KBM-7 (cell line): ENCODE measurements at places on chromosomes 5 and 9.
A peak's percentile ranks its signal among the peaks of the same experiment; 100 is the strongest.

DNA sequence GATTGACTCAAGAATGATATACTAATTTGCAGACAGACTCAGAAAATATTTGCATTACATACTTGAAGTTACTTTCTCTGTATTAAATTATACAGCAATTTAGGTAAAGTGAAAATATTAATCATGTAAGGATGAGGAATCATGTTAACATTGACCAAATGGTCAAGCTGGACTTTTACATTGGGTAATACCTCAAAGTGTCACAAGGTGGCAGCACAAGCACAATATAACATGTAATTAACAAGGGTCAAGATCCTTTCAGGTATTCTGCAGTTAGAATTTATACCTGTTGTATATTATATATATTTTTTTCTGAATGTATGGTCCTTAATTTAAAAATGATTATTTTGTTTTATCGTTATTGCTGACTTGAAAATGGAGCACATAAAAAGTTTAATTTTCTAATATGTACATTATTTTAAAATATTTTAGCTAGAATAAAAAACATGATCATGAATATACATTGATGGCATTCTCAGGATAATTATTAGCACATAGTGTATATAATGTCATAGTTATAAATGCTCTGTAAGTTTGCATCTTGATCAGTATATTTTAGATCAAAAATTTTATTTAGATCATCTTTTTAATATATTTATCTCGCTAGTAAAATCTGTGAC is 8.6 kb downstream of the HAPLN1 start:
- peak; percentile 27 for DNase-seq

DNA sequence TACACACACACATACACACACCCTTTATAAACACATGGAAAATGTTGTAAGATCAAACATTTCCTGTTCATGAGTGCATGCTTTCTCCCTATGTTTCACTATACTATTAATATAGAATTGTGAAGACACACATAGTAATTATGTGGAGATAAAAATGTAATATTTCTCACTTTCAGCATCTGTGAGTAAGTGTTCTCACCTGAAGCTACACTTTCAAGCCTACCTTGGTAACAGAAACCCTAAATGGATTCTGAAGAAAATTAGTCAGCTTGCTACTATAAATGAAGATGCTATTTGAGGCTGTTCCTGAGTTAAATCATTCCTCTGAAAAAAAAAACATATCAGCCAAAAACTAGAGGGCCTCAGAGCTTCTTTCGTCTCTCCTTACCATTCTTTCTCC is 81.1 kb upstream of the GNA14 start:
- DNase-seq, result no peak

- DNase-seq, result no peak
Measured at GRCh38 chr5:154278186-154278585, 87.7 kb downstream of the GALNT10 start.

GRCh38 chr5:11468334-11469039 is 435.8 kb downstream of the CTNND2 start:
- DNase-seq, result no peak

- no peak for DNase-seq
Measured at GRCh38 chr5:14181299-14181968, 38.3 kb downstream of the TRIO start.

DNA sequence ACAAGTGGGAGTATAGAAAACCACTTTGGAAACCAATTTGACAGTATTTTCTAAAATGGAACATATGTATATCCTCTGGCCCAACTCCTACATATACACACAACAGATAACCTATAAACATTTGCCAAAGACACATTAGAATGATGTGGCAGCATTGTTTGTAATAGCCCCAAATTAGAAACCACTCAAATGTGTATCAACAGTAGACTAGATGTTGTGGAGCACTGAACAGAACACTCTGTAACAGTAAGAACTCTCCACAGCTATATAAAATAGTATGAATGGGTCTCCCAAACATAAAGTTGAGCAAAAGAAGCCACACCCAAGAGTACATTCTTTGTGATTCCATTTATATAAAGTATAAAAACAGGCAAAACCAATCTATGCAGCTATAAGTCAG is 6.1 kb downstream of the ZNF622 start:
- DNase-seq, result no peak

- DNase-seq, result no peak
Measured at GRCh38 chr5:177498013-177498787, 796 bp upstream of the PDLIM7 start.

GRCh38 chr5:147555176-147555575 is 45.3 kb upstream of the DPYSL3 start:
- DNase-seq, result peak; percentile 31

- no peak for DNase-seq
Measured at GRCh38 chr5:82595113-82595512, 317.0 kb upstream of the RPS23 start.

GRCh38 chr5:113875096-113875495 is 361.6 kb downstream of the YTHDC2 start:
- no peak for DNase-seq

DNA sequence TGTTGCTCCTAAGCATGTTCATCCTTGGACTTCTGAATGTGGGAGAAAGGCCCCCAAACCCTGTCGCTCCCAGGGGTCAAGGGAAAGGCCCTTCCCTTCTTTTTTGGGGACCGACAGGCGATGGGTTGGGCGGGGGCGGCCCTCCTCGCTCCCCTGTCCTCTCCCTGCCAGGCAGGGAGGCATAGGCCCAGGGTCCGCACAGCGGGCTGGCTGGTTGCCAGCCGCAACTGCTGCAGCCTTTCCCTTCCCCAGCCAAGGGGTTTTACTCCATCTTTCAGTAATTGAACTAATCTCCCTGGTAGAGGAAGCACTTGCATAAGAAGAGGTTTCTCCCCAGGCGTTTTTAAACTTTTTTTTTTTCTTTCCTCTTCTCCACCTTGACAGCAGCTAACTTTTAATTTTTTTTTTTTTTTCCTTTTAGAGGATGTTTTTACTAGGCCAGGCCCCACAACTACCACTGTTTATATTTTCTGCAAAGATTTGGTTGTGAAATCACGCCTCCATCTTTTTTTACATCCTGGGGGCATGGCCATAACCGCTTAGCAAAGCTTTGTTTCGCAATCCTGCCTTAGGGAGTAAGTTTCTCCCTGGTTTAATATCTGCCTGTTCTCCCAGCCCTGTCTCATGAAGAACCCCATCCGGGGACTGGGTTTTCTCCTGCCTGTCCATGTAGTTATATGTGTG is 216.9 kb upstream of the ZNF608 start:
- DNase-seq, result peak; percentile 56

- no peak for DNase-seq
Measured at GRCh38 chr5:9468060-9468388, 77.9 kb downstream of the SEMA5A start.

- DNase-seq, result no peak
Measured at GRCh38 chr9:117415358-117415914, 579 bp upstream of the ASTN2 start.

- DNase-seq, result peak; percentile 20
Measured at GRCh38 chr5:111984044-111984443, 227.1 kb upstream of the NREP start.

DNA sequence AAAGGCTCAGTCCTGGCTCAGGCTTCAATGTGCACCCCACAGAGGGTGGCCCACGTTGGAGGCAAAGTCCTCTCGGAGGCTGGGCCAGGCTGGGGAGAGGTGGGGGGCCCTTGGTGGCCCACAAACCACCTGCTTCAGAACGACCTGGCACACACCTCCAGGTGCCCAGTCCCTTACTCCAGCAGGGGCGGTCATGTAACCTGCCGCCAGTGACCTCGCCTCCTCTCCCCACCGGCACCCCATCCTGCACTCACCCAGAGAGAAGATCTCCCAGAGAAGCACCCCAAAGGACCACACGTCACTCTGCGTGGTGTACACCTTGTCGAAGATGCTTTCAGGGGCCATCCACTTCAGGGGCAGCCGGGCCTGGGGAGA is 22.5 kb upstream of the SCGB3A1 start:
- DNase-seq, result no peak

GRCh38 chr9:81540142-81540710 is 149.1 kb downstream of the TLE1 start:
- no peak for DNase-seq

GRCh38 chr9:78671785-78672184 is 374.9 kb downstream of the PSAT1 start:
- DNase-seq, result no peak

DNA sequence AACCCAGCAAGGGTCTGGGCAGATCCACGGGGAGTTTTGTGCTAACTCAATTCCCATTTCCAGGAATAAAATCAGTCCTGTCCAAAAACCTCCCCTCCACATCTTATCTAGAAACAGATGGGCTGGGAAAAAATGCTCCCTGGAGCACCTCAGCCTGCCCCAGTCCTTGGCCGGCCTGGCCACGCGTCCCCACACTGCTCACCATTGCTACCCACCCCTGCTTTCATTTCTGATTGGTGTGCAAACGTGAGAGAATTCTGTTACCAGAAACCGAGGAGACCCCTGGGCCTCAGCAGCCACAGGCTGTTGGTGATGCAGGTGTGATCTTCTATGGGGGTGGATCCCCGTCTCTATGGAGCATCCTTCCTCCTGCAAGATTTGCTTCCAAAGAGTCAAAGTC is 38.0 kb upstream of the OLFM1 start:
- DNase-seq, result no peak

DNA sequence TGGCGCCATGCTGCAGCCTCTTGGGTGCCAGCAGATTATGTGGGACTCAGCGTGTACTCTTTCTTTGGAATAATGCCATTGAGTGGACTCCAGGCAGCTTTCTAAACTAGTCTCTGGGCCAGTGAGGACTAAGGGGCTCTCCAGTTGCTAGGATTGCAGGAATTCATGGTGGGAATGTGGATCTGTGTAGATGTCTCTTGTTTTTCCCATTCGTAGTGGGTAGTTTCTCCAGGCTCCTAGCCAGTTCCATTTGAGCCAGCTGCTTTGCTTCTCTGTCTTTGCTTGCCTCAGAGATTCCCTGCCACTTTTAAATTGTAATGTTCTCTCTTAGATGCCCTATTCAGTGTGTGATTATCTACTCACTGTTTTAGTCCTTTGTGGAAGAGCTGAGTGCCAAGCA is 42.6 kb downstream of the SLF1 start:
- DNase-seq, result no peak

DNA sequence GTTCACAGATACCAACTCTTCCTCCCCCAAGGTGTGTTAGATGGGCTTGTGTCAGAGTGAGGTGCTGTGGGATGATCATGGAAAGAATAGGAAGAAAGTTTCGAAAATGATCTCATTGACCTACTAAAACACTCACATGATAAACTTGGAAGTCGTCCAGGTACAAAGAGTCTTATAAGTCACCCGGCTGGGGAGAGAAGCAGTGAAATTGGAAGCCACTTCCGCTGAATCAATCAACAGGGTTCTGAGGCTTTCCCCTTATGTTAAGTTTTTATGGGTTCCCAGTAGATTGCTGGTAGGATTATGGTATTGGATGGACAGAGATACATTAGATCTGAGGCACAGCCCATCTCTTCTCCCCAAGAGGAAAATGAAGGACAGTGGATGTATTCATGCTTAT is 218.8 kb upstream of the MSX2 start:
- DNase-seq, result no peak

DNA sequence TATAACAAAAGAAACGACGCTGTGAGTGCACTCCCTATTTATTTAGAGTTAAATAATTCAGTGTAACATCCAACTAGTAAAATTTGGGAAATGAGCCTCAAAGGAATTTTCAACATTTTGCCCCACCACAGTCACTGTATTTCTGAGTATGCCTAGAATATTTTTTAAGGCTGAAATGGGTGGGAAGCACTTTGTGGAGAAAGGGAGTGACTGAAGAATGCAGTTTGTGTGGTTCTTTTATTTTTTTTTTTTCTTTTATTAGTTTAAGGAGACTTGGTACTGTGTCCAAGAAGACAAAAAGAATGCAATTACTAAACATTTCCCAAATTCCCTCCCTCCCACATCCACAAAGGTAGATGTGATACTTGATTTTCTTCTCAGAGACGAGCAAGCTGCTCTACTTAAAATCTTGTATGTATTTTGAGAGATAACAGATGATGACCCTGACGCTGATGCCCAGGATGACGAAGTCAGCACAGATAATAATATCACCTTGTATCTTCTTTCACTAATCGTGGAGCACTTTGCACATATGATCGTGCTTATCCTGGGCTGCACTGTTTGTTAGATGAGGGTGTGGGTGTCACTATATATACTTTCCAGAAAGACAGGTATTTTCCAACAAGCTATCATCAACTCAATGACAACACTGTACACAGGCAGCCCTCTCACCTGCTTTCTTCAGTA is 586.3 kb downstream of the RAB3C start:
- no peak for DNase-seq

- no peak for DNase-seq
Measured at GRCh38 chr9:18499980-18500379, 26.0 kb downstream of the ADAMTSL1 start.

- DNase-seq, result no peak
Measured at GRCh38 chr5:2374703-2375102, 376.8 kb downstream of the IRX2 start.

GRCh38 chr5:133700251-133700650 is 87.9 kb upstream of the FSTL4 start:
- DNase-seq, result no peak

DNA sequence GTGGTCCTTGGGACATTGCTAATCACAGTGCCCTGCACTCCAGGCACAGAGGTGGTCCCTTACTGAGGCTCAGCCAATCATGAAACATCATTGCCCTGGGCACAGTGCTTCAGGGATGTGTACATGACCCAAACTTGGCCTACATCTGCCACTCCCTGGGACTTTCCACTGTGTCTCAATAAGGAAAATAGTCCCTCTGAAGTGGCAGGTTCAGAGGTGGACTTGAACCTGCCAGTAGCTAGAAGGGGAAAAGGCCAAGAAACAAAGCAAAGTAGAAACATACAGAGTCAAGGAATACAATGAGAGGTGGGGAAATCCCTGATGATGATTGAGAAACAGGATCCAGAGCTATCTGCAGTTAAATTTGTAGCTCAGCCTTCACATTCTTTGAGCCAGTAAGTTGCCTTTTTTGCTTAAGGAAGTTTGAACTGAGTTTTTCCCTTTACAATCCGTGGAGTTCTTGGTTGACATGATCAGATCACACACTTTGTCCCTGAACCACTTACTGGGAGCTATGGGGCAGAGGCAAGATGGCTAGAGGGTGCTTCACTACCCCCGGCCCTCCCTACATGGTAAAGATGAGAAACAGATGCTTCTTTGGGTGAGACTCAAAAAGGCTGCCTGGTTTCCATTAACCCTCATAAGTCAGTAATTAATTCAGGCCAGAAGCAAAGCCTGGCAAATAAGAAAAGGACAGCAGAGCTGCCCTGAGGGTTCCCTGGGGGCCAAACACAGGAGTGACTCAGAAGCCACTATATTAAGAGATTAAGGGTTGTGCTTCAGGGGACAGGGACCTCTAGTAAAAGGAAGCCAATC is 57.6 kb downstream of the SH3TC2 start:
- no peak for DNase-seq
